ENCODE measurements at places on chromosomes 16 and 17.
A peak's percentile ranks its signal among the peaks of the same experiment; 100 is the strongest.

DNA sequence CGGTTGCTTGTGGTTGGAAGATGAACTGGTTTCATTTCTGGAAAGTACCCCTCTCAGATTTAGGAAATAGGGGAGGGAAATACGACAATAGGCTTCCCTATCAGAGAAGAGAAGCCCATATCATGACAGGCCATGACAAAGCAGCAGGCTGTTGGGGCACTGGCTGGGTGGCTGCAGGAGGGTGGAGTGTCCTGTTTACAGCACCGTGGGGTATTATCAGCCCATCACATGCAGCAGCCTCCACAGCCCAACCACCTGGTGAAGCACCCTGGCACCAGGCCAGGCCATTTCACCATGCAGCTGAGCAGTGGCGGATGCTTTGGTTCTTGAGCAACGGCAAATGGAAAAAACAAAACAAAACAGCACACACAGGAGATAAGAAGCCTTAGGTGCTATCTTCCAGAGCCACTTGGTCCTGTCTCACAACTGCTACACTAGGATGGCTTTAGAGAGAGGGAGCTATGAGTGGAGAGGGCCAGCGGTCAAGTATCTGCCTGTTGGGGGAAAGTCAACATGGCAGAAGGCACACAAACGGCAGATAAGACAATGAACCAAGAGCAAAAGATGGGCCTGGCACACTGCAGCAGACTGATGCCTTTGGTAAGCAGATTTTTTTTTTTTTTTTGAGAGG is 24.2 kb downstream of the FAM117A start:
- peak; percentile 50 for DNase-seq

DNA sequence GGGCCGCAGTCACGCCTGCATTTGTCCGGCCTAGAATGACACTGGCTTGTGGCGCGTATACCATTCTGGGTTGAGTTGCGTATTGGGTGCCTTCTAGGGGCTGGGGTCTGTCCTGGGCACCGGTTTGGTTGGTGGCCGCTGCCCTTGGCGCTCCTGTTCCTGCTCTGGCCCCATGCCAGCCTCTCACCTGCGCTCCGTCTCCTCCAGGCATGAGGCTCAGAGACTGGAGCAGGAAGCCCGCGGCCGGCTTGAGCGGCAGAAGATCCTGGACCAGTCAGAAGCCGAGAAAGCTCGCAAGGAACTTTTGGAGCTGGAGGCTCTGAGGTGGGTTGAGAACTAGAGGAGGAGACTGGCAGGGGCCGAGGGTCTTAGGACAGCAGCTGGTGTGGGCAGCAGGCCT is 17.4 kb downstream of the CDIPT start:
- DNase-seq, result no peak

GRCh38 chr17:31398381-31399311 is 7.2 kb downstream of the RAB11FIP4 start:
- DNase-seq, result no peak

DNA sequence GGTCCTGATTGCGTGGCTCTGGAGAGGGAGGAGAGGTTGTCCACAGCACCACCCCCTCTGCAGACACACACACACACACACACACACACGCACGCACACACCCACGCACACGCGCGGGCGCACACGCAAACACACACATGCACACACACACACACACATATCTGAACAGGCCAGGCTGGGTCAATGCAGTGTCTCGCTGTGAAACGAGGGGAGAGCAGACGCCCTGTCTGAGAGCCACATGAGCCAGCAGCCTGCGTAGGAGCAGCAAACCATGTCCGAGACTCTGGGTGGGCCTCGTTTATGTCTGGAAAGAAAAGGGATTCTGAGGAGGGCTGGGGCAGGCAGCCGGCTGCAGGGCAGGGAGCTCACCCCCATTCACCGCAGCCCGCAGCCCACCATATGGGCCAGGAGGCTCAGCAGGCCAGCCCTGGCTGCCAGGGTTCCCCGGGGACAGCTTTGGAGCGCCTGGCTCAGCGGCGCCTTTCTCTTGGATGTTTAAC is 93.3 kb upstream of the TNRC6C start:
- DNase-seq, result no peak

DNA sequence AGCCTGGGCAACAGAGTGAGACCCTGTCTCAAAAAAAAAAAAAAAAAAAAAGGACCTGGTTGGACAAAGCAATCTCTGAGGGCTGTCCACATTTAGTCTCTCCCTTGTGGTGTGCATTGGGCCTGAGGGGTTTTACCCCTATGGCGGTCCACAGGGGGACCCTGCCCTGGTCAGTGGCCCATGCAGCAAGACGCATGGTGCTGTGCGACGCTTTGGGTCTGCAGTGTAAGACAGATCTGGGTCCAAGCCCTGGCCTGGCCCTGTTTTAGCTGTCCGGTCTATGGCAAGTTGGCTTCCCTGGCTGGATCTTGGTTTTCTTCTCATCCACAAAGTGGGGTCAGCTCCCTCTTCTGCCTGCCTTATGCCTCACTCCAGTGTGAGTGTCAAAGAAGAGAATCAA is 123.2 kb upstream of the NLRP1 start:
- DNase-seq, result no peak

GRCh38 chr16:7294020-7294419 is 38.6 kb upstream of the RBFOX1 start:
- no peak for DNase-seq

DNA sequence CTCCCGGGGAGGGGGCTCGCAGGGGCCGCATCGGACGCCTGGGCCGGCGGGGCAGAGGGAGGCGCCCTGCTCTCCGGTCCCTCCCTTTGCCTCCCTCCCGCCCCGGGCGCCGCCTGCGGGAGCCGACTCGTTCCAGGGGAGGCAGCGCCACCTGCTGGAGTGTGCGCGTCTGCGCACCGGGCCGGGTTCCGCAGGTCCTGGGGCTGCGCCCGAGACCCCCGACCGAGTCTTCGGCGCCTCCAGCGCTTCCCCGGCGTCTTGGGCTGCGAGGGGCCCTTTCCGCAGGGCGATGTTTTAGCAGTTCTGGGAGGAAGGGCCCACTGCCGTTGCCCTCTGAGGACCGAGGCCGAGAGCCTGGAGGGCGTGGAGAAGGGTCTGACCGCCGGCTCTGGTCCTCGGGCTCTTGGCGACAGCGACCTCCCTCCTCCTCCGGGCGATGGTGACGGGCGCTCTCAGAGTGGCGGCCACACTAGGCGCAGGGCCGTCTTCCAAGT is 106.3 kb downstream of the SEC14L1 start:
- DNase-seq, result peak; percentile 34

DNA sequence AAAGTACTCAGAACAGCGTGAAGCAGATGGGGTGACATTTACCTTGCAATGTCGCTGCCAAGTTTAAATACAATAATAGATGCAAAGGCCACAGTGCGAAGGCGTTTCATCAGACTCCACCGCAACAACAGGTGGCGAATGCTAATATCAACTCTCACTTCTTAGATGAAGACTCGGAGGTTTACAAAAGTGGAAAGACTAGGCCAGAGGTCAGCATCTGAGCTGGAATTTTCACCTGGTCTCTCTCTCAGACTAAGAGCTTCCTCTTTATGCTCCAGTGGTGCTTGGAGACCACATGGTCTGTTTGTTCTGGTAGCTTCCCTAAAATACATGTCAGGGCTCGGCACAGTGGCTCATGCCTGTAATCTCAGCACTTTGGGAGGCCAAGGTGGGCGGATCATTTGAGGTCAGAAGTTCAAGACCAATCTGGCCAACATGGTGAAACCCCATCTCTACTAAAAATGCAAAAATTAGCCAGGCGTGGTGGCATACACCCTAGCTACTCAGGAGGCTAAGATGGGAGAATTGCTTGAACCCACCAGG is 169.1 kb downstream of the XYLT1 start:
- no peak for DNase-seq

DNA sequence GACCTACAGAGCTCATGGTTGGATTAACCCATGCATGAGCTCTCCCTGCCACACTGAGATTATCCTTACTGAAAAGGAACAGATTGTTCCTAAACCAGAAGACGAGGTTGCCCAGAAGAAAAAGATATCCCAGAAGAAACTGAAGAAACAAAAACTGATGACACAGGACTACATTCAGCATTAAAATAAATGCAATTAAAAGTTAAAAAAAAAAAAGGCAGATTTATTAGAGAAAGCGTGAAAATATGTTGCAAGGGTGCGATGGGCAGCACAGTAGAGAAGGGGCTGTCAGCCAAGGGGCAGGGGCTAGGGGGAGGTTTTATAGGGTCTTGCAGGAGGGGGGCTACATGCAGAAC is 40.2 kb upstream of the BPTF start:
- DNase-seq, result no peak

GRCh38 chr17:17822189-17822588 is 14.6 kb downstream of the SREBF1 start:
- no peak for DNase-seq

DNA sequence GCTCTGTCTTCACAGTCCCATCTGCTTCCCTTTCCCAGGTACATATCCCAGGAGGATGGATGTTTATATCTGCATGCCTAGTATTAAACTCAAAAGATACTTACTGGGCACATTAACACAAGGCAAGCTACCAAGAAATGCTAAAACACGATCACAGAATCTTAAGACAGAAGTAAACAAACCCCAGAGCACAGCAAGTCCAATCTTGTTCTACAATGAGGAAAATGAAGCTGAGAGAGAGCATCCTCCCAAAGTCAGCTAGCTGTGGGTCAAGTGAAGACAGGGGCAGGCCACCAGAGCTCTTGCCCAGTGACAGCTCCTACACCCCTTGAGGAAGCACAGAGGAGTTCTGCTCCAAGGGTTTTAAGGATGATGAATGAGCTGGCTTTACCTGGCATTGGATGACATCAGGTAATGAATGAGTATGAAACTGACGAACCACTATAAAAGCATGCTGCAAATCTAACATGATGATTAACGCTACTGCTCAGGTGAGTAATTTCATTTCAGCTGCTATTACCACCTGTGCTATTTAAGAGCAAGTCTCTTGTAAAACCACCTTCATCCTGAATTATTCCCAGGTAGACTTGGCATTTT is 20.3 kb downstream of the XPO6 start:
- DNase-seq, result no peak

Measured in bone marrow (tissue), 2 donors.